ENCODE measurements at places on chromosomes 13 and 19. TPM values are rescaled to one million over a fixed set of nuclear protein-coding genes. Genes with fewer than 3 reads are reported as not detected.

DNA sequence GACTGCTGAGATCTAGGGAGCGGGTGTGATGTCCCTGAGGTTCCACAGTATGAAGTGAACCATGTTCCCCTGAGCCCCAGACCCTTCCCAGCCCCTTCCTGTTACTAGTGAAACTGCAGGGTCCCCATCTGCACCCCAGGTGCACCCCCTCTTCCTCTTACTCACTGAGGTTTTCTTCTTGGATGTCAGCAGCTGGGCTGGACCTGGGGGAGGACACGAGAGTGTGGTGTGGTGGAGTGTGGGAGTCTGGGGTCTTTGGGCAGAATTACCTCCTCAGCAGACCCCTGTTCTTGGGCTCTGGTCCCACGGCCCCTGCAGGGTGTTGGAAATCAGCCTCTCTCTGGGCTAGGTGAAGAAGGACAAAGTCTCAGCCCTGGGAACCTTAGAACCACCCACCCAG lies 3.3 kb upstream of the LILRA6 start:
- no peak for DNase-seq

Gene PGLYRP2
- total RNA-seq, result not detected

Gene MZT1
- 9.8 TPM for total RNA-seq

- DNase-seq, result no peak
Observed at GRCh38 chr19:13282486-13283065, 132.4 kb downstream of the IER2 start.

Gene RFX1
- total RNA-seq, result 15.2 TPM

- no peak for DNase-seq
Observed at GRCh38 chr13:27353166-27353583, 71.2 kb upstream of the GTF3A start.

DNA sequence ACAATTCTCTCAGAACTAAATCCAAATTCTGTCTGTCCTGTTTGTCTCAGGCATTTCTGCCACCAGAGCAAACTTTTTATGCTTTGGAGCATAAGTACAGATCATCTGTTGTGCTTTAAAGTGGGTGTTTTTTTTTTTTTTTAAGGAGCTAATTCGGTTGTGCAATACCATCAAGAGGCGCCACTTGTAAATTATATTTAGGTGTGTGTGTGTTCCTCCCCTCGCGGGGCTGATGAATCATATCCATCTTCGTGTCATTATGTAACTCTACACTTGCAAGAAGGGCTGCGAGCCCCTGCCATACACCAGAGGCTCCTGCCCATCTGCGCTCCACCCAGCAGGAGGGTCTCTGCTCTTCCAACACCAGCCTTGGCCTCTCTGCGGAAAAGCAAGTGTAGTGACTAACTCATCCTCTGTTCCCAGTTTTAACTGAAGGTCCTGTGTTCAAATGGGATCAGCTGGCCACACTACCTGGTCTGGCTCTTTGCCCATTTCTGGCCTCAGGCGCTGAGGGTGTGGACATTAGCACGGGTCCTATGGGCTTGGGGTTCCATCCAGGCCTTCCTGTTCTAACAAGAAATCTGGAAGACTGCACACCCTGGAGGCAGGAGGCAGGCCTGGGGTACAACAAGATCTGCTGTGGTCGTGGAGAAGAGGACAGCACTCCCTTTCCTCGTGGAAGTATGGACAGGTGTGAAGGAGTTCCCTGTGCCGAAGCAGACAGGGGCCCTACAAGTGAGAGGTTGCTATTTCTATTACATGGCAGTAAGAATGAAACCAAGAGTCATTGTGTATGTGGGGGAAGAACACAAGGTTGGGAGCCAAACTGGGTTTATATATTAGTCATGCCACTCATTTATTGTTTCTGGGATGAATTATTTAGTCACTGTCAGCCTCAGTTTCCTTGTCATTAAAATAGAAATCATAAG lies 96.1 kb upstream of the MBNL2 start:
- DNase-seq, result no peak
